Activated gamma-delta T cell (primary cell): ENCODE measurements at places on chromosomes 2 and 18.

- no peak for DNase-seq
Measured at GRCh38 chr2:201821080-201821479, 14.7 kb downstream of the CDK15 start.

DNA sequence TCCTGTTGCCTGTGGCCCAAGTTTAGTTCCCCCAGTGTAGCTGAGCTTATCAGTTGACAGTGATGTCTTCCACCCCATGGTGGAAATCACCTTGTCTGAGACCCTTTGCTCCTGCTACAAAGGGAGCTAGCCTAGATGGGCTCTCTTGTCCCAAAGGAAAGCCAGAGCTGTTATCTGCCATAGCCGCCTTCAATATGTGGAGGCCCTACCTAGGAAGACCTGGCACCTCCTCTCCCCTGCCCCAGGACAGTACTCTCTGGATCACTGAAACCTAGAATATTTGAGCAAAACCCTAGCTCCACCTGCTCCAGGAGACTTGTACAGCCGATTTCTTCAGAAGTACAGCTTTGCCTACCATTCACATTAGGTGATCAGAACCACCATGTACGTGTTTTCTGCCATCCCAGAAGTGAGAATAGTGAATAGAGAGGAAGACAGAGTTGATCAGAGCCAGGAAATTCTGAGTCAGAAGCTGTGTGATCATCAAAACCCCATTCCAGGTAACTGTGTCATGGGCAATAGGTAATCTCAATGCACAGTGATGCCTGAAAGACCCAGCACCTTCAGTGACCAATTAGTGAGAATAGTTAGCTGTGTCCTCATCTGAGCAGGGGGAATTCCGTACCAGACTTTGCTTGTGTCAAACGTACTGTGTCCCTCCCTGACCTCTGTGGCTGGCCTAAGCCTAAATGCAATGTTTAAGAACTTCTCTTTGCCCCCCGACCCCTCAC is 138.4 kb upstream of the ALPP start:
- DNase-seq = no peak

DNA sequence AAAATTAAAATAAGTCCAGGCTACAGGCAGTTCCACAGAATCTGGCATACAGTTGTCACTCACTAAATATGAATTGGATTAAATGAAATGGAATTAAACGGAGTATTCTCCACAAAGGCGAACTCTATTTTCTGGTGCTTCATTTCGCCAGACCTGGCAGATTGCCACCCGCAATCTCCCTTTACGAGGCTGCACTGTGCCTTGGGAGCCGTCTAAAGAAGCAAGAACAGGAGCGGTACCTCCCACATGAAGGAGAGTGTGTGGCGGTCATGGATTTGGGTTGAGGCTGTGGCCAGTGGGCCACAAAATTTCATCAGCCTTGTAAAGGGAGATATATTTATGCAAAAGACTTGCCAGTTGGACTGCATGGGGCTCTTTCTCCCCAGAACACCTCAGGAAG is 151.0 kb downstream of the OSR1 start:
- no peak for DNase-seq

GRCh38 chr2:230226051-230226551 is 565 bp downstream of the SP140 start:
- no peak for DNase-seq

DNA sequence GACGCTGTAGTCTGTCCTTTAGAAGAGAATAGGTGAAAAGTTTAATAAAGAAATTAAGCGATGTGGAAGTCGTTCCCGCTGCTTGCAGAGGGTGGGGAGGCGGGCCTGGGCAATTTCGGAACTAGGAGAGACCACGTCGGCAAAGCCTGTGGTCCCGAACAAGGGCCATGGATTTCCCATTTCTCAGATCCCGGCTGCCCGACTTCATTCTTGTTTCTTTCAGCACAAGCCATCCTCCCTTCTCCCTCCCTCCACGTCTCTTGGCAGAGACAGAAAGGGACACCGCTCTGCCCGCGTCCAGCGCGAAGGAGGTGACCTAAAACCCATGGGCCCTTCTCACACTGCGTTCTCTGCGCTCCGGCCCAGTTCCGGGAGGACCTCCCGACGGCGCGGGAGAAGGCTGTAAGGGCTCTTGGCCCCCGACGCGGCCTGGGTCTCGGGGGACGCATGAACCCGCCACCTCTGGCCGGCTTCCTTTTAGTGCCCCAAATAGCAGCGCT is 2.2 kb upstream of the BCL2L11 start:
- DNase-seq = no peak

GRCh38 chr2:230408244-230408842 is 7.7 kb upstream of the SP100 start:
- no peak for DNase-seq

- no peak for DNase-seq
Measured at GRCh38 chr2:86213699-86214502, 14.6 kb downstream of the MRPL35 start.

- no peak for DNase-seq
Measured at GRCh38 chr18:12855916-12856315, 28.1 kb downstream of the PTPN2 start.

DNA sequence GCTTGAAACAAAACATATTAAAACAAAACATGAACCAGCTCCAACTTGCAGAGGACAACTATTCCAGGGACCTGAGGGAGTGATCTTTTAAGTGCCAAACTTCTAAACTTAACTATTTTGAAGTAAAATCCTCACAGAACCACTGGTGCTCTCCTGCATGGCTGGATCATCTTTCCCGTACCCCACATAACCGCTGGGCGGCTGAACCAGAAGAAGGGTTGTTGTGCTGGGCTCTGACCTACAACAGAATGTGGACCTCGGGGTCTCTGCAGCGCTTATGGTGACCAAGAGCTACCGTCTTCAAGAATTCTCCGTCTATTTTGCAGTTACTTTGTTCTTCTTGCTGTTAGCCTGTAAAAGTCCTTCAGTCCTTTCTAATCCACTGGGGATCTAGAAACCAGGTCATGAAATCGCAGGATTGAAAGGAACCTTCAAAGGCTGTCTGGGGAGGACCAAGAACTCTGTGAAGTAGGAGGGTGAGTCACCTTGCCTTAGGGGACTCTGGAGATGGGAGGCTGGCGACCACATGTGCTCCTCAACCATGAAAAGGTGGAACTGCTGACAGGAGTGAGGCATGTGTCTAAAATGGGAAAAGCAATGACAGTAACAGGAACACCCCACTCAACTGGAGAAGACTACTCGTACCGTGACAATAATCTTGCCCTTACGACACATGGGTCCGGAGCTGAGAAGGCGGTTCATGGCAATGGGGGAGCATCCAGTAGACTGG is 46.6 kb downstream of the HDLBP start:
- no peak for DNase-seq

GRCh38 chr2:18514526-18515461 is 45.7 kb downstream of the RDH14 start:
- DNase-seq = no peak

DNA sequence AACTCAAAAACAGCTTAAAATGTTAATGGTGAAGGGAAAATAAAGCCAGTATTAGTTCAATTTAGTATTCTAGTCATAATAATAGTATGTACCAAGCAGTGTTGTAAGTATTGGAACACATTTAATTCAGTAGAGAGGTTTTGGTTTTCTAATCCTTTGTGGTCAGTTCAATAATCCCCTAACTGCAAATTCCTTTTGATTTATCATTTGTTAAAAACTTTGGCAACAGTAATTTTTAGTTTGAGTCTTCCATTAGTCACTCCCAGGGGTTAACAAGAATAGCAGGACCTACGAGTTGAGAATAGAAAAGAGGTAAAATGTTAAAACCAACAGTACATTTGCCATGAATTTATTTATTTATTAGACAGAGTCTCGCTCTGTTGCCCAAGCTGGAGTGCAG is 10.7 kb downstream of the MRPL44 start:
- no peak for DNase-seq

- no peak for DNase-seq
Measured at GRCh38 chr2:160210599-160211138, 10.6 kb upstream of the ITGB6 start.

DNA sequence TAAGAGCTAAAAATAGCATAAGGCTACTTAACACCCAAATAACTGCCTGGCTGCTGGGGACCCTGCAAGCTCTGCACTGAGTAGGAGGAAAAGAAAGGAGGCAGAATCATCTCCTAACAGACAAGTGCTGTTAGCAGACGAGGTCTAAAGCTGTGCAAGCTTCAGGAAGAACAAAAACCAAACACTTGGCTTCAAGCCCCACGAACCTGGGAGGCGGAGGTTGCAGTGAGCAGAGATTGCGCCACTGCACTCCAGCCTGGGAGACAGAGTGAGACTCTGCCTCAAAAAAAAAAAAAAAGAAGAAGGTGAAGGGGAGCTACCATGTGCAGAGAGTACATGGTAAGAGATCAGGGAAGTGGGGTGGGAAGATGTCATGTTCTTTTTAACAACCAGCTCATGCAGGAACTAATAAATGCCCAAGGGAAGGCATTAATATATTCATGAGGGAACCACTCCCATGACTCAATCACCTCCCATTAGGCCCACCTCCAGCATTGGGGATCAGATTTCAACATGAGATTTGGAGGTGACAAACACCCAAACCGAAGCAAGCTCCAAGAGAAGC is 28.8 kb upstream of the INO80C start:
- no peak for DNase-seq

DNA sequence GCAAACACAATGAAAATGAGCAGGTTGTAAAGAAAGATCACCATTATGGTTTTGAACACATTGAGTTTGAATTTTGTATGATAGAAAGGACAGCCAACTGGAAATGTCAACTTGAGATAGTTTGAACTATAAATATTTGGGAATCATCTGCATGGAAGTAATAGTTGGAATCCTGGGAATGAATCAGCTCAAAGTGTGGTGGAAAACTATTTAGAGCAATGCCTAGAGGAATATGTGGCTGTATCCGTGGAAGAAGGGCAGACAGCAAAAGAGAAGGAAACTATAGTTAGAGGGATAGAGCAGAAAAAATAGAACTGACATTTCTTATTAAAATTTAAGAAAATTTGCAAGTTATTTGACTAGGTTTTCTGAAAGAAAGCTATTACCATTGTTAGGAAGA is 112.5 kb upstream of the OTX1 start:
- no peak for DNase-seq

DNA sequence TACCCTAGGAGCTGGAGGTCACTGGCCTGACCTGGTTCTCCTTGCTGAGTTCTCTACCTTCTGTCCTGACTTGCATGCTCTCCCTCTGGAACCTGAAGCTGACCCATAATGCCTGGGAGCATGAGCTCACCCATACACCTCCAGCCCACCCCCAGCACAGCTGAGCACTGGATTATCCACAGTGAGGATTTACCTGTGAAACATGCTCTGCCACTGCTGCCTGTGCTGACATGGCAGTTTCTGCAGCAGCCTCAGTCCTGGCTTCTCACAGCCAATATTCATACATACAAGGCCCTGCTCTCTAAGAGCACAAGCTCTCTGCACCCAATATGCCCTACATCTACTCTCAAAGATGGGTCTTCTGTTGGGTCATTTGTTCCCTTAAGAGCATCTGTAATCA is 5.0 kb downstream of the CXCR2 start:
- DNase-seq = no peak

GRCh38 chr2:236915186-236915585 is 170.5 kb upstream of the COPS8 start:
- DNase-seq = no peak

- no peak for DNase-seq
Measured at GRCh38 chr2:233114421-233114861, 54.3 kb downstream of the INPP5D start.

GRCh38 chr2:62196278-62196901 is 475 bp downstream of the B3GNT2 start:
- DNase-seq = peak; percentile 49

DNA sequence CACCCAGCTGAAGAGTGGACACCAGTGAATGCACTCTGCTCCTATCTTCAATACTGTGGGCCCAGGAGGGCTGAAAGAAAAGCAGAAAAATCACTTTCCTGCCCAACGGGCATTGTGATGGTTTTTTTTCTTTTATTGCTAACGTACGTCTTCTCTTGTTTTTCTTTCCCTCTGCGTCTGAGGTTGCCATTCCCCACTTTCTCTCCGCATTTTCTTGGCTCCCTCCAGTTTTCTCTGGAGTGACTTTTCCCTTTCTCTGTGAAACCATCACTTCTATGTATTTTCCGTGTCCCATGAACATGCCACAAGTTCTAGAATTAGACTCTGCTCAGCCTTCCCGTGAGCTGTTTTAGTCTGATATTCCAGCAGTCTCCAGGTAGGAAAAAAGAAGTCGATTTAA is 169.2 kb downstream of the BCL2 start:
- no peak for DNase-seq

DNA sequence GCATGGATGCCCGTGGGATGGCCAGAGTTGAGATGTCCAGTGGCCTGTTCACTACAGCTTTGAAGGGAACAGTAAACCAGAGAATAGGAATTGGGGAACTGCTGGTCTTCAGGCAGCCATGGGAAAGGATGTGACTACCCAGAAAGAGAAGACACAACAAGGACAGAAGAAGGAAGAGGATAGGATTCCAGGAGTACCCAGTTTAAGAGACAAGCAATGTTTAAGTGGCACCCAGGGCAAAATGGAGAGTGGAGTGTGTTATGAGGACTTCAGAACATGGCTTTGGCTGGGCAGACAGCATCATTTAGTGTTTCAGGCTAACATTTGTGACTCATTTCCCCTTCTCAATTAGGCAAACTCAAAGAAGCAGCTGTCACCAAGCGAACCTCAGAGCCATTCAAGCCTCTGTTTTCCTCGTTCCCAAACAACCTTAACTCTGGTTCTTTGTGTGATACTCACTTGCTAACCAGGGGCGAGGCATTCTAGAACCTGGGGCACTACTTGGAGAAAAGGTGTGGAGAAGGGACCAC is 4.0 kb upstream of the FAM124B start:
- no peak for DNase-seq

DNA sequence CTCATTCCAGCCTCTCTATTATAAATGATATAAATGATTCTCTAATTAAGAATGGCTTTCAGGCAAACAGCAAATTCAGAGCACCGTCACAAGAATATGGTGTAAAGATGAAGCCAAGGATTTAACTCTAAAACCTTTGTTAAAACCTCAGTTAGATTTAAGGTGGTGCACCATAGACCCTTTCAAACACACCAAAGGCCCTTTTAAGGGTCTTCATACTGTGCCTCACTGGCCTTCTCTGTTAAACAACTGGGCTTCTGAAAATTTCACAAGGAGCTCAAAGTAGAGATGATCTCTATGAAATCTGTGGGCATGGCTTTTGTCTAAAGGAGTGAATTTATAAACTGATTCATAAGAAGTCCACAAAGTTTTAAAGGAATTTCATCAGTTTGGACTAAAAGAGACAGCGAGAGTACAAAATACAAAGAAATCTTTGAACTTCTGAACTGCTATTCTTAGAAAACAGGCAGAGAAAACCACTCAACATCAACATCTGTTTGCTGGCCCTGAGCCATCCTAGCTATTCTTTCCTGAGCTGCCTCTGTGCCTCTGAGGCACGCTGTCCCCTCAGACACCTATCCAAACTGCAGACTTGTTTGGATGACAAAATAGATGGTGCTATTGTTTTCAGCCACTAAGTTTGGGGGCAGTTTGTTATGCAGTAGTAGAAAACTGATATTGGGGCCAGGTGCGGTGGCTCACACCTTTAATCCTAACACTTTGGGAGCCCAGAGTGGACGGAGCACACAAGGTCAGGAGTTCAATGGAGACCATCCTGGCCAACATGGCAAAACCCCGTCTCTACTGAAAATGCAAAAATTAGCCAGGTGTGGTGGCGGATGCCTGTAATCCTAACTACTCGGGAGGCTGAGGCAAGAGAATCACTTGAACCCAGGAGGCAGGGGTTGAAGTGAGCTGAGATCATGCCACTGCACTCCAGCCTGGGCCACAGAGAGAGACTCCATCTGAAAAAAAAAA is 72.9 kb upstream of the MYCN start:
- no peak for DNase-seq
